ENCODE measurements at places on chromosomes 1 and 21.

DNA sequence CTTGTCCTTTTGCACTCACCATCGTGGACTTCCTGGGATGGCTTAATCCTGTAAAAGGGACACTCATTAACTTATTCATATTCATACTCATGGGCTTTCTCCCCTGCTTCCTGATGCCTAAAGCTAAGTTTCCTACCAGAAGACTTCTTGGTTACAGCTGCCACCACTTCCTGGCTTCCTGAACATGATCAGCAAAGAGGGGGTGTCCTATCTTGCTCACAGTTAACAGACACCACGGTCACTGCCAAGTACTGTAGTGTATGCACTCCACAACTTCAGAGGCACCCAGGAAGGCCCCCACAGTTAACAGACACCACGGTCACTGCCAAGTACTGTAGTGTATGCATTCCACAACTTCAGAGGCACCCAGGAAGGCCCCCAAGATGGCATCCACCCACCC is 177.8 kb downstream of the SIPA1L2 start:
- no peak for DNase-seq

GRCh38 chr1:245677461-245678240 is 522.9 kb downstream of the KIF26B start:
- DNase-seq: no peak

- DNase-seq: no peak
These were observed 402.9 kb downstream of the RWDD3 start for GRCh38 chr1:95636897-95637296.

GRCh38 chr1:172154551-172154950 is 265.9 kb upstream of the C1orf105 start:
- no peak for DNase-seq

DNA sequence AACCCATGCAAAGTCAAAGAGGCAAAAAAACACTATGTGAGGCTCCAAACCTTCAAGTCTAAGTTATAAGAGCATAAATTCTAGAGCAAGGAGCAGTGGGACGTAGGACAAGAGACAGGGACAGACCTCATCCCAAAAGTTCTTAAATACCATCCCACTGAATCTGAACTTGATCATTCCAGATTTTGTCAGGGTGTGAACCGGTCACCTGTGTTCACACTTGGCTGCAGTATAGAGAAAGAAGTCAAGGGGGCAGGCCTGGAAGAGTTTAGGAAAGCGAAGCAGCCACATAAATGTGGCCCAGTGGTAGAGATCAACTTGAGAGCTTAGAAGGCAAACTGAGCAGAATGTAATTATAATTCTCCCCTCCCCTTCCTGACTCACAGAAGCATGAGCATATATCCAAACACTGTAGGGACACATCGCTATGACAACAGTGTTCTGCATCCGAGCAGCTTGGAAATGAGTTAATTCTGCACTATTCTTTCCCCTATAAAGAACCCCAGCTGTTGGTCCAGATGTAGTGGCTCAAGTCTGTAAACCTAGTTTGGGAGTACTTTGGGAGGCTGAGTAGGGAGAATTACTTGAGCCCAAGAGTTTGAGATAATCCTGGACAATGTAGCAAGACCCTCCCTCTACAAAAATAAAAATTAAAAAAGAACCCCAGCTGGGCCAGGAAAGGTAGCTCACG is 2.7 kb downstream of the AKR7A2 start:
- no peak for DNase-seq

- peak; percentile 62 for DNase-seq
These were observed 3.8 kb downstream of the FBXO2 start for GRCh38 chr1:11650331-11650991.

DNA sequence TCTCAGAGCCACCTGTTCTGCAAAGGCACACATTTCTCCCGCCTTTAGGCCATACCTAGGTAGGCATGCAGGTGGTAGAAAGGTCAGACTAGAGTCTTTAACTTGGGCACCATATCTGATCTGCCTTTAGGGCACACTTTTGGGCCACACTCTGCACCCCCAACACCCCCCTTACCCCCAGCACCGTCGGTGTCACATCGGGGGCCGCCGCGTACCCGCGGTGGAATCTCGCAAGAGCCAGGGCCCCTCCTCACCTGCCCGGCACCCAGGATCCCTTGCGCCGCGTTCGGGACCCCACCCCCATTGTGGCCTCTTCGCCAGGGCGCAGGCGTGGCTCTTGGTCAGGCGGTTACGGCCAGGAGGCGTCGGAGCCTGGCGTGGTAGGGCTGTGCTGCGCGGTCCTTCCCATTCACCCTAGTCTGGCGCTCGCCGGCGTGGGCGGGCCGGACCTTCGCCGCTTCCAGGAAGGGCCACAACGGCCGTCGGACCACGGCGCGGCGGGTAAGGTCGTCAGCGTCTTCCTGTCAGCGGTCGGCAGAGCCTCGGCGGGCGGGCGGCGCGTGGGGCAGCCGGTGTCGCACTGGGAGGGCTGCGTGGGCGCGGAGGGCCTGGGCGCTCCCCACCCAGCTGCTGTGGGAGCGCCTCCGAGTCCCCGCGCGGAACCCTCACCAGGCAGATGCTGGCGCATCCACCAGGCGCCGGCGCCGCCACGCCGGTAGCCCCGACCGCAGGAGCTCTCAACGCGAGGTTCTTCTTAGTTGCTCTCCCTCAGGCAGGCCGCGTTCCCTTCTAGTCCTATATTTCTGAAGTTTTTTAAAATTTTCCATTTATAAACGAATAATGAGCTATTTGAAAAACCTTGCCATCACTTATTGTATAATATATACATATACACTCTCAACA is at the start of gene DNAH14:
DNAH14 (plus strand) TSS at position 341 of the 903 bp plus-strand sequence. CDS start 23,028 bp downstream, outside the sequence.
- DNase-seq: peak; percentile 5

GRCh38 chr1:168491527-168492164 is 52.2 kb downstream of the XCL2 start:
- DNase-seq: no peak

- peak; percentile 39 for DNase-seq
These were observed 53.1 kb downstream of the RIMS3 start for GRCh38 chr1:40612345-40612831.

DNA sequence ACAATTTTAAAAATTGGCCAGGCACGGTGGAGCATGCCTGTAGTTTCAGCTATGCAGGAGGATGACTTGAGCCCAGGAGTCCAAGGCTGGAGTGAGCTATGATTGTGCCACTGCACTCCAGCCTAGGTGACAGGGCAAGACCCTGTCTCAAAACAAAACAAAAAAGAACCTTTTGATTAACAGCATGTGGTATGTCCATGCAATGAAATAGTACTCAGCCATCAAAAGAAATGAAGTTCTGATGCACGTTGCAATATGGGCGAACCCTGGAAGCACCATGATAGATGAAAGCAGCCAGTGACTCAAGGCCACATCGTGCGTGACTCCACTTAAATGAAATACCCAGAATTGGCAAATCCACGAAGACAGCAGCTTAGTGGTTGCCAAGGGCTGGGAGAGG is 47.5 kb downstream of the FBXO2 start:
- no peak for DNase-seq

DNA sequence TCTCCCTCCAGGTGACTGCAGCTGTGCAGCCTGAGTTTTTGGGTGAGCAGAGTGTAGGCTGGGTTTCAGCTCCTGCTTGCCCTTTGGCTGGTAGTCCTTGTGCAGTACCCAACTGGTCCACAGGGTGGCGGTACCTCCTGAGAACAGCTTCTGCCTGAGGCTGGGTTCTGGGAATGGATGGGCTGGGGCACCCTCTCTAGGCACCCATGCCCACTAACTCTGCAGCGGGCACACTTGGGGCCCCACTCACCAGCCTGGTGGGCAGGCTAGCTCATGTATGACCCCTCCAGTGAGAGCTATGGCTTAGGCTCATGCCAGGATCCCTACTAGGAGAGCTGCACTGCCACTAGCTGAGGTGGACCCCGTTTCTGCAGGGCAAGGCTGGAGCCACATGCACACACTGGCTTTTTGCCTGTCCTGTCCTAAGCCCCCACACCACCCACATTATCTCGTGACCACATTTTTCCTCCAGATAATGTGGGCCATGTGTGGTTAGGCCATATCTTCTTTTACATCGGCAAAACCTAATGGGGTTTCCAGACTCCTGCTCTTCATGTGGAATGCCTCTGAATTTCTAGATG is 15.5 kb upstream of the GSTM4 start:
- peak; percentile 79 for DNase-seq

- peak; percentile 88 for DNase-seq
These were observed 1.1 kb upstream of the ELAPOR1 start for GRCh38 chr1:109112652-109113285.

- DNase-seq: no peak
These were observed 71.1 kb downstream of the IER5 start for GRCh38 chr1:181159451-181160140.

GRCh38 chr21:37374027-37374426 is 7.5 kb downstream of the DYRK1A start:
- no peak for DNase-seq

GRCh38 chr1:168485048-168485447 is 58.7 kb downstream of the XCL2 start:
- no peak for DNase-seq

- DNase-seq: no peak
These were observed 62.5 kb downstream of the ASH1L start for GRCh38 chr1:155499953-155500639.

Data from nucleus accumbens (tissue), 56 donors.